ENCODE measurements at places on chromosomes 7 and 10.

DNA sequence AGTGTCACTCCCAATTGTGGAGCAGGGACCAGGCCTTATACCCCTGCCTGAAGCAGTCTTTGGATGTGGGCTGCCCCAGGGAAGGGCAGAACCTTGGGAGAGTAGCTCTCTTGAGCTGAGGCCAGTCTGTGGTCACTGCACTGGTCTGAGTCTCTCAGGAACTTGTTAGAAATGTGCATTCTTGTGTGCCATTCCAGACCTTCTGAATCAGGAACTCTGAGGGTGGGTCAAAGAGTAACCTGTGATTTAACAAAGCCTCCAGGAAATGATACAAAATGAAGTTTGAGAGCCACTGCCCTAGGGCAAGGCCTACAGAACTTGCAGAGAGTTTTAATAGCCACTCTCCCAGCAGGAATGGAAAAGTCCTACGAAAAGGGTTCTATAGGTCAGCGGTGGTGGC is 68.1 kb downstream of the LYZL1 start:
- DNase-seq: no peak

DNA sequence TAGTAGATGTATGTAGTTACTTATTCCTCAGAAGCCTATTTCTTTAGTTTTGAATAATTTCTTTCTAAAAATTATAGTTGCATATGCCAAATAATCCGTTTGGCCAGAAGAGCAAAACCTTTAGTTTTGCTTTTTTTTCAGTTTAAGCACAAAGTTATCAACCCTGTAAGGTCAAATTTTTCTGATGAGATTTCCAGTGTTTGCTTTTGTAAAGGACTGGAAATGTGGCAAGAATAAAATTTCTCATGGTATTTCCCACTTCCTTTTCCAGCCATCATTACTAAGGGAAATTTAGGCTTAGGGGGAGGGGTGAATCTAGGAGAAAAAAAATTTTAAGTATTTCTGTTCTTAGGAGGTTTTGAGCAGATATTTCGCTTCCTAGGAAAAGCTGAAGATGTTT is 7.6 kb downstream of the CALD1 start:
- DNase-seq: no peak

GRCh38 chr7:142772673-142773072 is 1.9 kb downstream of the PRSS2 start:
- no peak for DNase-seq

DNA sequence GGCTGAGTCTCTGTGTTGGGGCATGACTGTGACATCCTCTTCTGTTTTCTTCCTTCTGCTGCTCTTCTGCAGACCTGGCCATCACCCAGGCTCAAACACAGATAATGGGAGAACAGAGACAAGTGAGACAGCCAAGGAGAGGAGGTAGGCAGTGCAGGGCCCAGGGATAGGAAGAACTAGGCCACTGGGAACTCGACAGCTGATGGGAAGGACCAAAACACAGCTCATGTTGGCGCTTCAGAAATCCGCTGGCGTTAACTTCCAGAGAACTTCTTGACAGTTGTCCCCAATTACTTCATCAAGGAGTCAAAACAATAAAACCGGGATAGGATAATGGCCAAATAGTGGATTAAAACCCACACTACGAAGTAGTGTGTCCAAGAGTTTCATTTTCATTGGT is 97.0 kb upstream of the PALS2 start:
- DNase-seq: no peak

DNA sequence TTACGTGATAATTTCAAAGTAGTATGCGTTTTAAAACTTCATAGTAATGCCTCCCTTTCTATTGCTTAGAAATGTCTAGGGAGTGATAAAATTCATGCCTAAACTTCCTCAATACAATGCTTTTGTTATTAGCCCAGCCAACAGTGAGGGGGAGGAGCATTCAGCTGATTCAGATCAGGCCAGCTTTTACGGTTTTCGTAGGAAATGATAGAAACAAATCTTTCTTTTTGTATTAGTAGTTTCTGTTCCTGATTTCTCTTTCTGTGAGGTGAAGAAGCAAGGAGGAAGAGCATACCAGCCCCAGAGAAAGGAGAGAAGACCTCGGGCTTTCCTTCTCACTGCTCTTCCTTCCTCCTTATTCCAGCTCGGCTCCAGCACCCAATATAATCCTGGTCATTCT is 35.2 kb upstream of the ITPRID1 start:
- no peak for DNase-seq
